ENCODE measurements at places on chromosomes 1 and 21.

DNA sequence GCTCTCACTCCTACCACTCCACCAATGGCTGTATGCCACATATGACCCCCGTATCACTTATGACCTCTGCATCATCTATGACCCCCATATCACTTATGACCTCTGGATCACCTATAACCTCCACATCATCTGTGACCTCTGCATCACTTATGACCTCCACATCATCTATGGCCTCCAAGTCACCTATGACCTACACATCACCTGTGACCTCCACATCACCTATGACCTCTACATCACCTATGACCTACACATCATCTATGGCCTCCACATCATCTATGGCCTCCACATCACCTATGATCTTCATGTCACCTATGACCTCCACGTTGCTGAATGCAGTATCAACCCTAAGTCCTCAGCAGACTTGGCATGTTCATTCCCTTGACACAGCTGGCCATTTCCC is 271.2 kb downstream of the MATN1 start:
- DNase-seq = no peak

DNA sequence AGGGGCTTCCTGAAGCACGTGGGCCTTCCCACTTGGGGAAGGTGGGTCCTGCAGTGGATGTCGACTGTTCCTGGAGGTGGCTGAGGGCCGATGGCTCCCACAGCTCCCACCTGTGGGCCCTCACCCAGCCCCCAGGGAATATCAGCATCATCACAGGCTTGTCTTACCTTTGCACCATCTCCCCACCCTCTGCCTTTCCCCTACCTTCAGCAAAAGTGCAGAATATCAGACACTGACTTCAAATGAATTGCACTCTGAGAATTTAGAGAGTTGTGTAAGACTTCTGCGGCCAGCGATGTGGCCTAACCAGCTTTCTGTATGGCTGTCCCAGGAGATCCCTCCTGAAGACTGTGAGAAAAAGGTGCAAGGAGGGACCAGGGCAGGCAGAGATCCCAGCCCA is 105.4 kb downstream of the PRDM2 start:
- no peak for DNase-seq

DNA sequence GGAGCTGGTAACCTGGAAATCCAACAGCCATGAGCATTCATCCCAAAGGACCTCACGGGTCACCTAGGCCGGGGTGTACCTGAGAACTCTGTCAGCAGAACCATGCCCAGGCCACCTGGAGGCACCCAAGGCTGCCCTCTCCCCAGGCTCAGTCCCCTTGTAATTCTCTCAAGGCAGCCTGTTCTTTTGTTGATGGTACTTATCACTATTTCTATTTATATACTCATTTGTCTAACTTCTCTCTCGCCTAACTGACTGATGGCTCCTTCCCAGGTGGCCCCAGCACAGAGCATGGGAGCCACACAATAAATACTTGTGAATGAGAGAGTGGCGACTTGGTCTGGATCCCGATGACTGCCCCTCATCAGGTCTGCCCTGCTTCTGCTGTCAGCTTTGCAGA is 16.7 kb downstream of the CASP9 start:
- no peak for DNase-seq

DNA sequence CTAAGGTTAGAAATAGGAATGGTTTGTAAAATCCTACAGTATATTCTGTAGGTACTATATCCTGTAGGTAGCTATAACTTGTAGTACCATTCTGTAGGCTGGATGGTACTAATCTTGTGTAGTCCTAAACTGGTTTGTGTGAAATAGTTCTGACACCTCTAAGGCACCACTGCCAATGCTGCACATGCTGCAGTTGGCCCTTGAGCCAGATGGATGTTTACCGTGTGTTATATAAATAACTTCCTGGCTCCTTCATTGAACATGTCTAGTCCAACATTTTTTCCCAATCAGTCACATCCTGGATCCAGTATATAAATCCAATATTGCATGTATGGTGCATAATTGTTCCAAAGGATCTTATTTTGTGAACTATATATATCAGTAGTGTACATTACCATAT is 89.5 kb upstream of the GNG4 start:
- peak; percentile 26 for DNase-seq

DNA sequence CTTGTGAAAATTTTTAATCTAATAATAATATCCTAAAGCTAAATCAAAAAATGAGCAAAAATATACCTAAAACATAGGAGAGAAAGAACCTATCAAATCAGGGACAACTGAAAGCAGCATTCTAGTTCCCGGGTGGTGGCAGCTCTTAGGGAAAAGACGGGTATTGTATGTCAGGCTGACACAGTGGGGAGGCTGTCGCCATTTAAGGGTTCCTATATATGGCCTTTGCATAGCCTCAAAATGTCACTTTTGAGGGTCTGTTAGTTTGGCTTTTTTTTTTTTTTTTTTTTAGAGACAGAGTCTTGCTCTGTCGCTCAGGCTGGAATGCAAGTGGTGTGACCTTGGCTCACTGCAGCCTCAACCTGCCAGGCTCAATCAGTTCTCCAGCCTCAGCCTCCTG is 6.0 kb downstream of the CLSTN1 start:
- no peak for DNase-seq

DNA sequence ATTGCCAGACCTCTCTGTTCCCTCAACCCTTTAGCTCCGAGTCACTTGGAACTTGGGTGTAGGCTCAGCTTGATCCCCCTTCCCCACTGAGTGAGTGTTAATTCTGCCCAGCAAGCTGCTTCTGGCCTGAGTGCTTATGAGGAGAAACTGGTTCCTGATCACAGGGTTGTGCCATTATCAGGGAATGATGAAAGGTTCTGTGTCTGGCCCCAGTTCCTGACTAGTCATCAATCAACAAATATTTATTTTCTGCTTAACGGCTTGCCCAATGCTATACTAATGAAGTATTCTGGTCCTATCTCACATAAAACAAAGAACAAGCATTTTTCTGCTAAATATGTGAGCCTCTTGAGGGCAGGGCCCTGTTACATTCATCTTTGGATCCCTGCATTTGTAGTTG is 20.8 kb downstream of the CC2D1B start:
- DNase-seq = no peak

GRCh38 chr1:247367786-247368422 is 36.2 kb upstream of the ZNF496 start:
- DNase-seq = no peak

- DNase-seq = no peak
These were observed 9.6 kb downstream of the FNDC7 start for GRCh38 chr1:108722292-108722691.

GRCh38 chr1:204575221-204576190 is 59.3 kb downstream of the MDM4 start:
- no peak for DNase-seq

DNA sequence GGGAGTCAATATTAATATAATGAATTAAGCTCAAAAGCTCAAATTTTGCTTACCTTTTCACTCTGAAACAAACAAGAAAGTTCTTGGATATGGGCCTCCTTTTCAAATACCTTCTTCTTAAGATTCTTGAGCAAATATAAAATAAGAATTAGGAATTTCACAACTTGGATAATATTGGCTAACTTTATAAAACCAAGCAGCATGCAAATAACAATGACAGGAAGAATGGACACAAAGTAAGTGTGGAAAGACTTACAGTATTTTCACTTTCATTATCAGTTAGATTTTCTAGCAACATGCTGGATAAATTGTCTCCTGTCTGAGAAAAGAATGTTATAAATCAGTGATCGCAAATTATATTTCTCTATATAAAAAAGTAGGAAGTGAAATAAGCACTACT is 13.2 kb downstream of the ODF2L start:
- no peak for DNase-seq

DNA sequence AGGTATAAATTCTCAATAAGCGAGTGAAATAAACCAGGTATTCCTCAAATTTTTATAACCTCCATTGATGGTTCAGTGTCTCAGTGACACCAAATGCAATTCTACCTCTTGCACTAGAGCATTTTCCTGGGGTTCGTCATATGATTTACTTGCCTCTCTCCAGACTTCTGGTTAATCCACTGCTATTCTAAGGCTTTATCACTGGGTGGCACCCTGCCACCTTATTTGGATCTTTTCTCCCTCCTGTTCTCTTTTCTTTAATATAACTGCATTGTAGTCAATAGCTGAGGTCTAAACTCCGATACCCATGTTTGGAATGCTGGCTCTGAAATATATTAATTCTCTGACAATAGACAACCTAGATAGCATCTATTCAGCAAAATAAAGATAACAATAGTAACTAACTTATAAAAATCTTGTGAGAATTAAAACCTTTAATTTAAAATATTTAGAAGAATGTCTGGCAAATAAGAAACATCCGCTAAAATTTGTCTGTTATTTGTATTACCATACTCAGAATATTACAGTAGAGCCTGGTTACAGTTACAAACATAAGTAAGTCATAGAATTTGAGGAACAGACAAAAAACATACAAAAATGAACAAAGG is 436.4 kb downstream of the PLA2G4A start:
- DNase-seq = no peak

GRCh38 chr1:37858931-37859506 is 373 bp downstream of the MTF1 start:
- no peak for DNase-seq

- no peak for DNase-seq
These were observed 137.9 kb upstream of the F3 start for GRCh38 chr1:94679332-94680038.

DNA sequence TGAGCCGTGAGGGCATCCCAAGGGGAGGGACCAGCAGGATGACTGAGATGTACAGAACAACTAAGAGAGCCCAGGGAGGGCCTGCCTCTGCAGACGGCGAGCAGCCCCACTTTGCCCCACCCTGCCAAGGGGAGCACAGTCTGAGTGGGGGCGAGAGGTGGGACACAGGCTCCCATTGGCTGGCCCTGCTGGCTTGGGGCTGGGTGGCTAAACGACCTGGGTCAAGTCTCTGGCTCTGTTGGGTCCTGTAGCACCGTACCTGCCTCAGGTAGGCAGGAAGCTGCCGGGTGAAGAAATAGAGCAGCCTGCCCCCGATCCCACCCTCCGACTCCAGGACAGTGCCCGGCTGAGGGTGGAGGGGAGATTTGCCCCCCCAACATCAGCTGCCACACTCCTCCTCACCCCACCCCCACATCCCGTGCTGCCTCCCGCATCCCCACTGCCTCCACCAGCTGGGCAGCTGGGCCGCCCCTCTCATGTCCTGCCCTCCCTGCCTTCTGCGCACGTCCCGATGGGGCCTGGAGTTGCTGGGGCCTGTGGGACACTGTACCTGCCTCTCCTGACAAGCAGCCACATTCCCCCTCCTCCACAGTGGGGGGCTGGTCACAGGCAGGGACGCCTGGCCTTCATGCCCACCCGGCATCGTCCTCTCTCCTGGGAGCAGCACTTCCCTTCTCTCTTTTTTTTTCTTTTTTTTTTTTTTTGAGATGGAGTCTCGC is 12.6 kb upstream of the PLEKHG5 start:
- DNase-seq = no peak

GRCh38 chr1:223052931-223053330 is 90.1 kb downstream of the TLR5 start:
- DNase-seq = no peak

GRCh38 chr1:217135569-217135915 is 412.3 kb upstream of the ESRRG start:
- DNase-seq = no peak

GRCh38 chr1:235532360-235532759 is 28.1 kb upstream of the B3GALNT2 start:
- no peak for DNase-seq

DNA sequence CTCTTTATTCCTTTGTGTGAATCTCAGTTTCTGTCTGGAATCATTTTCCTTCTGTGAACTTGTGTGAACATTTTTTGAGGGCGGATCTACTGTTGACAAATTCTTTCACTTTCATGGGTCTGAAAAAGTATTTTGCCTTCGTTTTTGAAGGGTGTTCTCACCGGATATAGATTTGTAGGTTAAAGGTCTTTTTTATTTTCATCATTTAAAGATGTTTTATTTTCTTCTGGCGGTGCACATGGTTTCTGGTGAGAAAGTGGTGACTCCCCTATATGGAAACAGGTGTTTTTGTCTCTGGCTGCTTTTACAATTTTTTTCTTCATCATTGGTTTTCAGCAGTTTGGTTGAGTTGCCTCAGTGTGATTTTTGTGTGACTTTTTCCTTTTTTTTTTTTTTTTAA is 94.9 kb downstream of the DYRK1A start:
- DNase-seq = no peak

GRCh38 chr1:68230484-68230802 is 1.9 kb downstream of the WLS start:
- peak; percentile 55 for DNase-seq

GRCh38 chr1:38489844-38490270 is 369.7 kb downstream of the RRAGC start:
- DNase-seq = peak; percentile 41

DNA sequence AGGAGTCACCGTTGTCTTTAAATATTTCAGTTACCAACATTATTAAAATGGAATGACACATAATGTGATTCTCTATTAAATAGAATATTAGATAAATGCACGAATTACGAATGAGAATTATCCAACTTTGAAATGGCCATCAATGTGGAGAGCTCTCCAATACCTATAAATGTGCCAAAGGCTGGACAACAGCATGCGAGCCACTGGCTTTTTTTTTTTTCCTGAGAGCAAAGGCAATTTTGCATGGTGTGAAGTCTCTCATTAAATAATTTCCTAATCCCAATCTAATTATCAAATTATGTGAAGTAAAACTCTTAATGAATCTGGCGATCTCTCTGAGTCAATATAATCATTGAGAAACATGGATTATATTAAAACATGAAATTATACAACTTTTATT is 113.5 kb downstream of the KCNT2 start:
- no peak for DNase-seq
